ENCODE measurements at places on chromosomes 5 and 9.

GRCh38 chr5:180411948-180412347 lies 58.8 kb upstream of the GFPT2 start:
- no peak for DNase-seq

GRCh38 chr5:159581502-159582249 lies 251.4 kb upstream of the IL12B start:
- no peak for DNase-seq

DNA sequence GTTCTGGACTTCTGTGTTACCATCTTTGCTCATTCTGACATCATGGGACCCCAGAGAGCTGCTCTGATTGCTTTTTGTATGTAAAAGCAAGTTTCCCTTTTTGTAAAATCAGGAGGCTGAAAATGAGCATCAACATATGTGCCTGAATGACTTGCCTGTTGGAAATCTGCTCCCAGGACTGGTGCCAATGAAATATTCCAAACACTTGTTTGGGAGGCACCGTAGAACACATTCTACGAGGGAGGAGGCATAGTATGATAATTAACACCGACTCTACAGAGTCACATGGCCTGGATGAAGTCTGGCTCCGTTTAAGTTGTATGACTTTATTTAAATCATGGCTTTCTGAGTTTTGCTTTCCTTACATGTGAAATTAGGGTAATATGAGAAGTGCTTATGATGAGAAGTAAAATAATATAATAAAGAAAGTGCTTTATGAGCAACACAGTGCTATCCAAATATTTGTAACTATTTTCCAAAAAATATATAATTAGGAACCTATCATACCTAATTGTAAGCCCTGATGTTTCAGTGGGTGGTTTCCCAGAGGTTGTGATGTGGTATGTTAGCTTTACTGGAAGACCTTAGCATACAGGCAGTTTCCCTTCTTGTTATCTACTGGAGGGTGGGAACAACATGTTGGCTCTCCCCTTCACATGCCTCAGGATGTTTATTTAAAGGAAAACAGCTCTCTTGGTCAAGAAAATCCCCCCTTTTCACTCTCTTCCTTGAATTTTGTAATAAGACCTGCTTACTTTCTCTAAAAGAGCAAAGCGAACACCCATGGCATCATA lies 238.1 kb downstream of the FBXL7 start:
- DNase-seq, result no peak

DNA sequence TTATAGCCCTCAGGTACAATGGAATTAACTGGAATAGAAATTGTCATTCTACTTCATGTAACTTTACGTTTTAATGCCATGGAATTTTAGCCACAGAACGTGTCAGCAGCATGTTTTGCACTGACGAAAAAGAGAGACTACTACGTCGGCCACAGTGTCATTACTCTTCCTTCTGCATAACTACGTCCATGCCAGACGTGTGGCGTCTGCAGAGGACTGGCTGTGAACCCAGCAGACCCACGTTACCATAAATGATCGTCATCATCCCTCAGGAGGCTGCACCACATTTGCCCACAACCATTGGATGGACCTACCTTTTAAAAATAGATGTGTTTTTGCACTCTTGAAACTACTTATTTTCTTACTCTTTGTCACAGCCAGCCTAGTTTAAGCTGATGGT lies 63.8 kb upstream of the ATG10 start:
- no peak for DNase-seq

DNA sequence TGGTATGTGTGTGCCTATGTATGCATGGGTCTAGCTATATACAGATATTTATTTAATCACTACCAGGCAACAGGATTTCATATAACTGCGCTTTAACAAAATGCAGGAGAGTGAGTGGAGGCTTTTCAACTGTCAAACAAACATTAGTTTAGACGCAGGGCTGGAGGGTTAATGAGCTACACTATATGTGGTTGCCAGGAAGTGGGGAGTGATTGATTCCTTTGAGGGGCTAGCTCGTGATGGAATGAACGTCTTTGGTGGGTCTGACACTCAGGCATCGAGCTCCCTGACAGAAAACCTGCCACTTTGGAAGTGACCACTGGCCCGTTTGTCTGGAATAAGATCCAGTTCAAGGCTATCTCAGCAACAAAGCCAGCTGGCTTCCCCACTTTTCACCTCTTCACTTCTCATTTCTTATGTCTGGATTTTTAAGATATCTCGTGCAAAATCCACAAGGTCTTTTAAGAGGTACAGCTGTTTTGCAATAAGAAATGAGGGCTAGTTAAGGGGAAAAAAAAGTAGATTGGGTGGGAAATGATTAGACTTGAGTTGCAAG lies 78.0 kb downstream of the CFAP77 start:
- no peak for DNase-seq

- no peak for DNase-seq
Measured at GRCh38 chr9:1879501-1879900, 135.6 kb upstream of the SMARCA2 start.
